PC-9 (cell line): ENCODE measurements at places on chromosomes 13 and 19. TPM values are rescaled to one million over a fixed set of nuclear protein-coding genes. Genes with fewer than 3 reads are reported as not detected.

- no peak for DNase-seq
These were observed 282.1 kb downstream of the TDRD3 start for GRCh38 chr13:60679131-60679530.

DNA sequence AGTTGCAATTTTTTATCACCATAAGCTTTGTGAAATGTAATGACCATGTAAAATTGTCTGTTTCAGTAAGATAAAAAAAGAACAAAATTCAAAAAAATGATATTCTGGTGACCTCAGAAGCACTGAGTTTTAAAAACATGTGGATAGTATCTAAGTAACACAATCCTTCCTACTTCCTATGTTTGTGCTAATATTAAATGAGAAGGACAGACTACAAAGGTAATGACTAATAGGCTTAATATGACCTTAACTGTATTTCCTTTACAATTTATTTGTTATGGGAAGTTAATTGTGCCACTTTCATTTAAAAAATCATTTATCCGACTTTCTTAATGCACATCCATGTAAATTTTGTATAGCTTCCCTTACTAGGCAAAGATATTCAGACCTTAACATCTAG lies 1030.4 kb upstream of the ATXN8OS start:
- DNase-seq: no peak

- DNase-seq: no peak
These were observed 60.2 kb downstream of the ZIC5 start for GRCh38 chr13:99911069-99911964.

- no peak for DNase-seq
These were observed 44.9 kb downstream of the ESD start for GRCh38 chr13:46751811-46752635.

DNA sequence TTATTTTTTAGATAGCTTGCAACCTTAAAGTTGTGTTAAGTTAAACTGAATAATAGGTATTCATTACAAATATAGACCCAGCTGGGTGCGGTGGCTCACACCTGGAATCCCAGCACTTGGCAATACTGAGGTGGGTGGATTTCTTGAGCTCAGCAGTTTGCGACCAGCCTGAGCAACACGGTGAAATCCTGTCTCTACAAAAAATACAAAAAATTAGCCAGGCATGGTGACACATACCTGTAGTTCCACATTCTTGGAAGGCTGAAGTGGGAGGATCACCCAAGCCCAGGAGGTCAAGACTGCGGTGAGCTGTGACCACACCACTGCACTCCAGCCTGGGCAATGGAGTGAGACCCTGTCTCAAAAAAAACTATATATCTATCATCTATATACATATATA lies 386.5 kb downstream of the PCDH17 start:
- no peak for DNase-seq

GRCh38 chr13:62847520-62847919 lies 1431.9 kb upstream of the PCDH20 start:
- no peak for DNase-seq

DNA sequence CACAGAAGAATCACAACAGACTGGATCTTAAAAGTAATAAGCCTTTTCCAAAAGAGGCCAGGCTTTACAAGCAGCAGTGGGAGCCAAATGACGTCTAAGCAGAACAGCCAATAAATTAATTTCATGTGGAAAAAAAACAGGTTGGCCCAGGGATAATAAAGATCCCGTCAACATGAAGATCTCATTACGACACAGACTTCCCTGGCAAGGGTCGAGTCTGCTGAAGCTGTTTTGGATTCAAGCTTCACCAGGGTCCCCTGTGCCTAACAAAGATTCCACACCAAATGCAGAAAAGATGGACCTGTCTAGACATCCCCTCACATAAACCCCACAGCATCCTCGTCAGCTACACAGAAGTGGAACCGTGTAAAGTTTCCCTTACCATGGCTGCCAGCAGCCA lies 215.1 kb upstream of the ZNF507 start:
- no peak for DNase-seq

DNA sequence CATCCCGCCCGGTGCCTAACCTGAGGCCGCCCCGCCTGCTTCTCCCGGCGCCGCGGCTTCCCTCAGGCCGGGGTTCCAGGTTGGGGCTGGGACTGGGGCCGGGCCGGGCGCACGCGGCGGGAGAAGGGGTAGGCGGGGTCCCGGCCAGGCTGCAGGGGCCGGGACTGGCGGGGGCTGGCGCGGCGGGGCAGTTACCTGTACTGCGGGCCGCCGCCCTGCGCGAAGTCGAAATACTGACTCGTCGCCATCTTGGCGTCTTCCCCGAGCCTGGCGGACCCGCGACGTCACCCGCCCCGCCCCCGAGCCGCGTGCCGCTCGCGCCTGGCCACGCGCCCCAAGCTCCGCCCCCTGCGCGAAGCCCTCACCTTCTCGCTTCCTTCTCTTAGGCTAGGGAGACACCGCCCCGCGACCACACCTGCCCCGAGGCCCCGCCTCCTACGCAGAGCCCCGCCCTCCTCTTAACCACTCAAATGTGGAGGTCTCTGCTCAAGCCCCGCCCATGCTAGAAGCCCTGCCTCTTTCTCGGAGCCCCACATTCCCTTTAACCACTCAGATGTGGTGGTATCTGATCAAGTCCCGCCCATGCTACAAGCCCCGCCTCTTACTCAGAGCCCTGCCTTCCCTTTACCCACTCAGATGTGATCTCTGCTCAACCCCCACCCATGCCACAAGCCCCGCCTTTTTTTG lies at the start of gene ZFR2:
TSS of gene ZFR2 (minus strand) at position 269 of the 687 bp plus-strand sequence. CDS start at position 248, 21 bp downstream.
- DNase-seq: no peak

DNA sequence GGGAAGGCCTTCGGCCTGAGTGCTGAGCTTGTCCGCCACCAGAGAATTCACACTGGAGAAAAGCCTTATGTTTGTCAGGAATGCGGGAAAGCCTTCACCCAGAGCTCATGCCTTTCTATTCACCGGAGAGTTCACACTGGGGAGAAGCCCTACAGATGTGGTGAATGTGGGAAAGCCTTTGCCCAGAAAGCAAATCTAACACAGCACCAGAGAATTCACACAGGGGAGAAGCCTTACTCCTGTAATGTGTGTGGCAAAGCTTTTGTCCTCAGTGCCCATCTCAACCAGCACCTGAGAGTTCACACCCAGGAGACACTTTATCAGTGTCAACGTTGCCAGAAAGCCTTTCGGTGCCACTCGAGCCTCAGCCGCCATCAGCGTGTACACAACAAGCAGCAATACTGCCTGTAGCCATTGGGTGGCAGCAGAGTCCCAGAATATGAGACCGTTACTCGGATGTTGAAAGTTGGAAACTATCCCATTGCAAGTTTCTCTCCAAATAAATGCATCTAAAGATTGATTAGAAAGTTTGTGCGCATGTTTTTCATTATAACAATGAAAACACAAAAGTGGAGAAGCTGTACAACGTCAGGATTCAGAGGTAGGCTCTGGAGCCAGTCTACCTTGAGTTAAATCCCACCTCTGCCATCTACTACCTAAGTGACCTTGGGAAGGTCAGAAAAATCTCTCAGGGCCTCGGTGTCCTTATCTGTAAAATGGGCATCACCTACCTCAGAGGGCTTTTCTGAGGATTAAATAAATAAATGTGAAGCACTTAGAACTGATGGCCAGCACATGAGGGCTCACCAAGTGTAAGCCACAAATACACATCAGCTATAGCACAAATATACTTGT lies 21.1 kb downstream of the ZNF473 start:
- DNase-seq: no peak

DNA sequence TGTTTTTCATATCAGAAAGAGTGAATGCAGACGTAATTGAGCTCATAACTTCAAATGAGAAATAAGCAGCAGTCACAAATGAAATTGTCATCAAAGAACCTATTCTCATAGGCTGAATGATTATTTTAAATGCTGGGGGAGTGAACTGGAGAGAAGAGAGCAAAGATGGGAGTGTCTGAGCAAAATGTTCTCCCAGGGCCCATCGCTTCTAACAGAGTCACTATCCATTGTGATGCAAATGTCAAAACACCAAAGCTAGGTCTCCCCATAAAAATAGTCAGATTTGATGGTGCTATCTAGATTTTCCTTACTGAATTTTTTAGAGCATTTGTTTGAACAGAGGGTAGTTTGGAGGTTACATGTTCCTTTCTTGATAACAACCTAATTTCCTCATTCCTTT lies 278.7 kb downstream of the PCDH9 start:
- no peak for DNase-seq

DNA sequence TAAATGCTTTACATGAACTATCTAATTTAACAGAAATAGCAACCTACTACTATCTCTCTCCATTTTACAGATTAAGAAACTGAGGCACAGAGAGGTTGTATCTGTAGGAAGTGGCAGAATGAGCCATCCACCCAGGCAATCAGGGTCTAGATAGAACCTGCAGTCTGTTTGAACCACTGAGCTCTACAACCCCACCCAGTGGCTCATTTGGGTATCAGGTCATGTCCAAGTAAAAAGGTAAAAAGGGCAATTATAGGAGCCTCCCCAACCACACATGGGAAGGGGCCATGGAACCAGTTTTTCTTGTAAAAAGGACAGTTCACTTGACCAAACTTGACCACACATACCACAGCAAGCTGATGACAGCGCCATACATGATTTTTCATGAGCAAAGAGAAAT lies 92.9 kb upstream of the SGCG start:
- no peak for DNase-seq

- DNase-seq: no peak
These were observed 25.1 kb upstream of the SLITRK1 start for GRCh38 chr13:83907196-83907989.

DNA sequence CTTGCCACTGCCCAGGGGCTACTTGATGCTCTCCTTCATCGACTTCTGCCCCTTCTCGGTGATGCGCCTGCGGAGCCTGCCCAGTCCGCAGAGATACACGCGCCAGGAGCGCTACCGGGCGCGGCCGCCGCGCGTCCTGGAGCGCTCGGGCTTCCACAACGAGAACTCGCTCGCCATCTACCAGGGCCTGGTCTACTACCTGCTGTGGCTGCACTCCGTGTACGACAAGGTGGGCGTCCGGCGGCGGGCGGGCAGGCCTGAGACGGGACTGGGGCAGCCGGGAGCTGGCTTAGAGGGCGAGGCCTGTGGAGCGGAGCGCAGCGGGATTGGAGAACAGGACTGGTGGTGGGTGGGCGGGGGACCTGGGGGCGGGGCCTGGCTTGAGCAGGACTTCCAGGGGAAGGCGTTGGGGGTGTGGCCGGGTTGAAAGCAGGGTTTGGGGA lies 12.7 kb upstream of the PSMD8 start:
- DNase-seq: peak; percentile 60

DNA sequence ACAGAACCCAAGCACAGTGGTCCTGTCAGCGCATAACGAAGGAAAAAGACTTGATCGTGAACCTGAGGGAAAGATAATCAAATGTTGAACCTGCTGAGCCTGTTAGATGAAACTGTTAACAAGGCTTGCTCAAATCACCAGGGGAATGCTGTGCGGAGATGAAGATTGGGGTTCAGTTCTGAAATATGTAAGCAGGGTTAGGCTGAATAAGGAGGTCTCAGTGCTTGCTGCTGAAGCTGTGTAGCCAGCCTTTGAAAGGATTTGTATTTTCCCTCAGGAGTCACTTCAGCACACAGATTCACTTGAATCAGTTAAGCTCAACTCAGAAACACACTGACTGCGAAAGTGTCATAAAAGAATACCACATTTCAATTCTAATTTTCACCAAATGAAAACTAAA lies 793.5 kb downstream of the OLFM4 start:
- no peak for DNase-seq

GRCh38 chr19:49988433-49988832 lies 27.5 kb upstream of the SIGLEC11 start:
- DNase-seq: no peak

- DNase-seq: no peak
These were observed 1.3 kb upstream of the AKT2 start for GRCh38 chr19:40286235-40286970.

DNA sequence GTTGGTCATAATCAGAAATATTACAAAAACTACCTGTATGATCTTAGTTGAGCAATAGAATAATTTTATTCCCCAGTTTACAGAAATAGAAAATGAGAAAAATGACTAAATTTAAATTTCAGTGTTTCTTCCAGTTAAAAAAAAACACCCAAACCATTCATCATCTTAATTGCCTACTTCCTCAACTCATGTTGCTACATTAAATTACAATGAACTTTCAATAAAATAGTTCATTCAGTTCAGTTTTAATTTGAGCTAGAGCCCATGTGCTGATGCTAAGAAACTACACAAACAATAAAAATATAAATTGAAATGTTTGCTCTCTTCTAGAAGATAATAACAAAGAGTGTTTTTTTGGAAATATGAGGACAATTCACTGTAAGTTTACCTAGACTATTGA lies 820.4 kb downstream of the SLITRK6 start:
- no peak for DNase-seq

- DNase-seq: no peak
These were observed 2650.8 kb downstream of the PCDH9 start for GRCh38 chr13:64579331-64579730.

DNA sequence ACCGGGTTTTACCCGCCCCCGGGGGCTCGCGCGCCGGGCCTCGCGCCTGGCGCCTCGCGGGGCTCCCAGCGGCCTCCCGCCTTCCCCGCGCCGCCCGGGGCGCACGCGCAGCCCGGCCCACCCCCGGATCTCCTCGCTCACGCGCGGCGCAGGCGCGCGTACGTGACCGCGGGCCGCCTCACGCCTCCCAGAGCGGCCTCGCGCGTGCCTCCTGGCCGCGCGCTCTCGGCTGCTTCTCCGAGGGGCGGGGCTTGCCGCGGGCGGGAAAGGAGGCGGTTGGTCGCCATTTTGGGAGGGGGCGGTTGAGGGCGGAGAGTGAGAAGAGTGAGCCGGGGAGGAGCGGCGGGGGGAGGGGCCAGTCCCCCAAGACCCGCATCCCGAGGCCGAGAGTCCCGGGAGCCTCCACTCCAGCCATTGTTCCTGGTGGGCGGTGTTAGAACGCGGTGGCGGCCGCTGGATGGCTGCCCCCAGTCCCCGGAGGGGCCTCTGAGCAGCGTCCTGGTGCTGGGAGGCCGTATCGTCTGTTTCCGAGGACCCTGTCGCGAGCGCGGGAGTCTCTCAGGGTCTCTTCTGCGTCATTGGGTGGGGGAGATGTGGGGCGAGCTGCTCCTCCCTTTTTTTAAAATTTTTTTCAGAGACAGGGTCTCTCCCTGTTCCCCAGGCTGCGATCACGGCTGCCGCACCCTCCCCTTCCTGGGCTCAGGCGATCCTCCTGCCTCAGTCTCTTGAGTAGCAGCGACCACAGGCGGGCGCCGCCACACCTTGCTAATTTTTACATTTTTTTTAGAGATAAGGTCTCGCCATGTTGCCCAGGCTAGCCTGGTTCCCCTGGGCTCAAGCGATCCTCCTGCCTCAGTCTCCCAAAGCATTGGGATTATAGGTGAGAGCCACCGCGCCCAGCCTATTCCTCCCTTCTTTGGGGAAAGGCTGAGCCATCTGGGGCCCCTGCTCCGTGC lies at the start of gene ZNF541:
TSS of gene ZNF541 (minus strand) at position 78 of the 956 bp plus-strand sequence. CDS start 17,292 bp downstream, outside the sequence.
- DNase-seq: no peak

TMEM238 gene
- total RNA-seq: 40.4 and 94.5 TPM in 2 replicates

CBARP gene
- total RNA-seq: 1.8 and 1.9 TPM in 2 replicates

ZNF560 gene
- total RNA-seq: 2.4 and 2.7 TPM in 2 replicates

HPN gene
- 12.3 and 19.2 TPM in 2 replicates for total RNA-seq

NKPD1 gene
- 0.37 and 0.75 TPM in 2 replicates for total RNA-seq

CEACAM4 gene
- total RNA-seq: not detected in 2 replicates

KIR2DL4 gene
- total RNA-seq: not detected in 2 replicates

CGB3 gene
- total RNA-seq: not detected in 2 replicates

C19orf67 gene
- total RNA-seq: not detected in 2 replicates
